ENCODE measurements at places on chromosomes 4 and X. TPM values are rescaled to one million over a fixed set of nuclear protein-coding genes. Genes with fewer than 3 reads are reported as not detected.

The POU3F4 gene
- total RNA-seq = under 0.01 TPM

The CXCR3 gene
- not detected for total RNA-seq

The MTMR8 gene
- total RNA-seq = 2.0 TPM

The CXorf65 gene
- total RNA-seq = 1.4 TPM

The SLC6A14 gene
- not detected for total RNA-seq

The CFAP99 gene
- not detected for total RNA-seq

The ASB11 gene
- total RNA-seq = 9.4 TPM

The KLHL8 gene
- 11.2 TPM for total RNA-seq

The NXF2B gene
- total RNA-seq = not detected

The LUZP4 gene
- not detected for total RNA-seq

The CAMK2D gene
- total RNA-seq = 134 TPM

The TMEM271 gene
- total RNA-seq = 0.04 TPM

The EMCN gene
- 36.1 TPM for total RNA-seq

The SH2D1A gene
- total RNA-seq = 1.2 TPM

The SPANXA2 gene
- total RNA-seq = not detected

The CDKL2 gene
- total RNA-seq = 0.22 TPM

The HSFX4 gene
- 0.53 TPM for total RNA-seq

The GSX2 gene
- 0.04 TPM for total RNA-seq

The GABRA4 gene
- total RNA-seq = not detected

The ADH1B gene
- total RNA-seq = 6.3 TPM

The GPR101 gene
- not detected for total RNA-seq

The RBMXL3 gene
- total RNA-seq = not detected

The DNAAF6 gene
- total RNA-seq = not detected

The SCML2 gene
- 6.3 TPM for total RNA-seq

The FAM47A gene
- total RNA-seq = not detected

The CFAP97 gene
- 19.1 TPM for total RNA-seq

The SLC6A8 gene
- 14.6 TPM for total RNA-seq

The TBC1D14 gene
- 45.2 TPM for total RNA-seq

The TIGD4 gene
- 4.4 TPM for total RNA-seq

The NLGN4X gene
- 3.1 TPM for total RNA-seq

The OPRPN gene
- not detected for total RNA-seq

The ZNF275 gene
- total RNA-seq = 5.6 TPM

The GYPE gene
- 1.2 TPM for total RNA-seq

The ODAPH gene
- not detected for total RNA-seq

The EOLA2 gene
- total RNA-seq = 17.2 TPM

The FGD1 gene
- total RNA-seq = 7.0 TPM

The SRPX2 gene
- total RNA-seq = 29.7 TPM

The DSPP gene
- total RNA-seq = under 0.01 TPM

The SH3TC1 gene
- total RNA-seq = 9.6 TPM

The TMPRSS11B gene
- not detected for total RNA-seq

The CT83 gene
- total RNA-seq = not detected

The PLA2G12A gene
- total RNA-seq = 16.4 TPM

The TMPRSS11D gene
- not detected for total RNA-seq

The HTR2C gene
- total RNA-seq = not detected

The NAP1L2 gene
- 1.3 TPM for total RNA-seq

The ARL9 gene
- 0.35 TPM for total RNA-seq

The ZCCHC12 gene
- total RNA-seq = 0.27 TPM

The CETN2 gene
- total RNA-seq = 35.5 TPM

The DIPK2B gene
- 14.4 TPM for total RNA-seq

The YIPF7 gene
- 2.8 TPM for total RNA-seq

The GRID2 gene
- total RNA-seq = 0.62 TPM

The CLDN2 gene
- 0.09 TPM for total RNA-seq

The CTAG1A gene
- total RNA-seq = not detected

The CITED1 gene
- total RNA-seq = 26.8 TPM

The PF4V1 gene
- total RNA-seq = 0.27 TPM

The F8A3 gene
- 0.84 TPM for total RNA-seq

The RNF150 gene
- total RNA-seq = 37.6 TPM

The AMER1 gene
- 6.2 TPM for total RNA-seq

Measured in muscle of leg (tissue), 16 donors.